ENCODE measurements at places on chromosomes 1 and 21.

DNA sequence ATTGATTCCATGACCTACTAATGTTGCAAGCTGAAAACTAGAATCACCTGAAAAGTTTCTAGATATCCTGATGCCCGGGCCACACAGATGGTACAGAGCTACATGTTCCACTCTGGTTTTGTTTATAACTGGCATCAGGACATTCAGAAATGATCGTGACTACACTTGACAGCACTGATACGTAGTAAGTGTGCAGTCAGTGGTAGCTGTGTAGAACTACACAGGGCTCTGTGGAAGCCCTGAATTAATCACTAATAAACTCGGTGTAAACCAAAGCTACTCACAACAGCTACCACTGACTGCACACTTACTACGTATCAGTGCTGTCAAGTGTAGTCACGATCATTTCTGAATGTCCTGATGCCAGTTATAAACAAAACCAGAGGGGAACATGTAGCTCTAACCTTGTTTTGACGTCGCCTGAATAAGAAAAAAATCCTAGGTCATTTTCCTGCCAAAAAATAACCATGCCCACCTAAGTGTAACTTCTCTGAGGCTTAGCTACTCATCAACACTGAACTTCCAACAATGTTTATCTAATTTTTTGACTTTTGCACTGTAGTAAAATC, 149.7 kb downstream of the TGFBR3 start:
- DNase-seq, result no peak

DNA sequence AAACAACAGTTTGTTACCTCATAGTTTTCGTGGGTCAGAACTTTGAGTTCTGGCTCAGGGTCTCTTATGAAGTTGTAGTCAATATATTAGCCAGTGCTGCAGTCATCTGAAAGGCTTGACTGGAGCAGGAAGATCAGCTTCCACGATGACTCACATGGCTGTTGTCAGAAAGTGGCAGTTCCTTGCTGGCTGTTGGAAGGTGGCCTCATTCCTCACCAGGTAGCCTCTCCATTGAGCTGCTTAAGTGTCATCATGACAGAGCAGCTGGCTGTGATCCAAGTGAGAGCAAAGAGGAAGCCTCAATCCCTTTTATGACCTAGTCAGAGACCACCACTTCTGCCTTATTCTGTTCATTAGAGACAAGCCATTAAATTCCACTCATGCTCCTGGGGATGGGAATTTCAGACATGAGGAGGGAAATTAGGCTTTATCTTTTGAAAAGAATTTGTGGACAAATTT, 5.6 kb downstream of the OSBPL9 start:
- peak; percentile 48 for DNase-seq

DNA sequence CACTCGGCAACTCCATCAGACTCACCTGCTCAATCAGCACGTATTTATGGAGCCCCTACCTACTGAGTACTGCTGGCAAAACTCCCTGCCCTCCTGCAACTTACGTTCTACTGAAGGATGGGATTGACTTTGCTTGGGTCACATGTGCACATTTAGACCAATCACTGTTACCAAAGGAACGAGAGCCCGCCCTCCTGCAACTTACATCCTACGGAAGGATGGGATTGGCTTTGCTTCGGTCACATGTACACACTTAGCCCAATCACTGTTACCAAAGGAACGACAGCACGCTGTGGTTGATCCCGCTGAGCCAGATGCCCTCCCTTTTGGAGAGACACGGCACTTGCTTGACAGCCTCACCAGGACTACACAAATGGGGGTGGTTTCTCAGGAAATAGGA, 46.0 kb downstream of the UBIAD1 start:
- DNase-seq, result no peak

DNA sequence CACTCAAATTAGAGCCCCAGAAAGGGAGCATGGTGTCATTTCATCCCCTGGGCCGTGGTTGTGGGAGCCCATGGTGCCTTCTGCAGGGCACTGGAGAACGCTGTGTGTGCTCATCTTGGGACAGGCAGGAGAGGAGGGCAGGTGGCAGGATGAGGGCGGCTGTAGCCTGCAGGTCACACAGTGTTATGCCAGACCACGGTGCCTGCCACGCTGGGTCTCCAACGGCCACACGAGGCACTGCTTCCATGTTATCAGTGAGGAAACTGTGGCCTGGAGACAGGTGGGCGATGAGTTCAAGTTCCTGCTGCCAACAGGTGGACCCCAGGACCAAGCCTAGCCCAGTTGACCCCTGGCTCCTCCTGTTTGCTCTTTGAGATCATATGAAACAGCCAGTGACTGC, 21.0 kb downstream of the ABCG1 start:
- no peak for DNase-seq

DNA sequence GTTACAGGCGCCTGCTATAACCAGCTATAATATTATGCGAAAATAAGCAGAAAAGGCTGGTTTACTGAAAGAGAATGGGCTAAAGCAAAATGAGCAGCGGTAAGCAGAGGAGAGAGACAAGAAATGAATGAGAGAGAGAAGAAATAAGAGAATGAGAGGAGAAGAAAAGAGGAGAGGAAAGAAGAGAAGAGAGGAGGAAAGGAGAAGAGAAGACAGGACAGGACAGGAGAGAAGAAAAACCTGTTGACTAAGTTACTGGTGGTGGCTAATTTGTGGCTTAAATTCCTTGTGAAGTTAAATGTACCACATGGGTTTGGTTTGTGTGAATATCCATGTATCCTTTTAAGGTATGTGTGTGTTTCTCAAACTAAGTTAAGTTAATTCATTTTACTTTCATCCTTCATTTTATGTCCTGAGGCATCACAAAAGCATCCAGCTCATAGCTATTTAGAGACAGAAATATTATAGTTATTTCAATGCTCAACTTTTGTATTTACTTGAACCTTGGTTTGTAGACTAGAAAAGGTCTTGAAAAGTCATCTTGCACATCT, 3.1 kb upstream of the DDR2 start:
- no peak for DNase-seq

- no peak for DNase-seq
These were observed 17.1 kb downstream of the ACOT11 start for GRCh38 chr1:54565113-54565501.

DNA sequence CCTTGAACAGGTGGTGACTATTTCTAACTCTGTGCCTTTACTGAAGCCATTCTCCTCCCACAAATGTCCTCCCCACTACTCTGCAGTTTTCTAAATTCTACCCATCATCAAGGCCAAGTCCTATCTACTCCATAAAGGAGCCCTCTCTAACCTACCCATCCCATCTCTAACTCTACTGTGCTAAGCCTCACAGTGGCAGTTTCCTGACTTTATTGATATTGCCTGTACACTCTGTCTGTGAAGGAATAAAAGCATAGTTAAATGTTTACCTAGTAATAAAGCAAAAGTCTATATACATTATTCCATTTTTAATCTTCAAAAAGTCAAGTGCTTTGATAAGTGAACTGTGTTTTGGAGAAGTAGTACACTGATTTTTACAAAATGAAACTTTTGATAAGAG, 178.4 kb upstream of the HMCN1 start:
- DNase-seq, result no peak

DNA sequence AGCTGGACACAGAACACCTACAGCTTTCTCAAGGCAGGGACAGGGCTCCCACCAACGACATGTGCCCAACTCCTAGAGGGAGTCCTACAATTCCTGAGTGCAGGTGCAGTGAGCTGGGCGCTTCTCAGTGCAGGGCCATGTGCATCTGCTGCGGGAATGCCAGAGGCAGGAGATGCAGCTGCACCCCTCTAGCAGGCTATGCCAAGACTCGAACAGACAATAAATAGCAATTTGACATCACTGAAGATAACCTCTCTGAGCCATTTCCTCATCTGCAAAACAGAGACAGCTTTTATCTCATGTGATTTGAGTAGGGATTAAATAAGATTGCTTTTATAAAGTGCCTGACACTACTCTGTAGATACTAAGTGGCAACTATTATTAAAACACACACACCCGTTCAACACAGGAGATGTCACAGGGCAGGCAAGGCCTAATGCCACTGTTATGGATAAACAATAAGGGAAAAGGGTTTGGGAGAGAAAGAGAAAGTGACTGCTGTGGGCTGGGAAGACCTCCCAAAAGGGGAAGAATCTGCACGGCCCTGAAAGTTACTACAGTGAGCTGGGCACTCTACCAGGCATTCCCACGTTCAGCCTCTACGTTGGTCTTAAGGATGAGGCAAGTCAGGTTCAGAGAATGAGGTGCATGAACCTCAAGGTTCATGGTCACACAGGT, 5.7 kb downstream of the SLC9A1 start:
- DNase-seq, result no peak

- DNase-seq, result no peak
These were observed 41.4 kb upstream of the GALNT2 start for GRCh38 chr1:230025686-230026085.

DNA sequence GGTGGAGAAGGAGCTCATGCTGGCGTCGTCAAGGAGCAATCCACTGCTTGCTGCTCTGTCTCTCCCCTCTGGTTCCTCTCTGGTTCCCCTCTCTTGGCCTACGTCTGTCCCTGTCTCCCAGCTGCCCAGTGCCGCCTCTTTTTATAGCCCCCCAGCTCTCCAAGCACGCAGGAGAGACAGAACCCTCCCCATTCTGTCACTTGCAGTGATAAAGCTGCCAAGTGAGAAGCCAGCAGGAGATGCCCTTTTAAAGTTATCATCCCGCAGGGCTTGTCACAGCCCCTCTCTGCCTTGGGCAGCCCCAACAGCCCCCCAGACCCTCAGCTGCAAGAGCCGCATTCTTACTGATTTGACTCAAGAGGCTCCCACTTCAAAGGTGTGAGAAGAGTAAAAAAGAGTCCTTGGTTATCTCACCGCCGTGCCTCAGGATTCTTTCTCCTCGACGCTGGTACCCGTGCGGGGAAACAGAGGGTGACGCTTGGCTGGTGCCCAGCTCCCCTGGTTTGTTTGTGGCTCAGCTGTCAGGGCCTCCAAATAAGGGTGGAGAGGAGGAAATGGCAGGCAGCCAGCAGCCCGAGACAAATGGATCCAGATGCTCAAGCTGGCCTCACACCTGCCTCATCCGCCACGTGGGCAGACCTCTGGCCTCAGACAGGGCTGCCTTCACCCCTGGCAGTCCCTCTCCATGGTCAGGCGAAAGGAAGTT, at the start of gene NPPA:
TSS of gene NPPA (minus strand) at position 117 of the 706 bp plus-strand sequence. CDS start at position 18, 99 bp downstream.
- DNase-seq, result peak; percentile 32

- no peak for DNase-seq
These were observed 154.8 kb downstream of the NTPCR start for GRCh38 chr1:233105225-233105624.

DNA sequence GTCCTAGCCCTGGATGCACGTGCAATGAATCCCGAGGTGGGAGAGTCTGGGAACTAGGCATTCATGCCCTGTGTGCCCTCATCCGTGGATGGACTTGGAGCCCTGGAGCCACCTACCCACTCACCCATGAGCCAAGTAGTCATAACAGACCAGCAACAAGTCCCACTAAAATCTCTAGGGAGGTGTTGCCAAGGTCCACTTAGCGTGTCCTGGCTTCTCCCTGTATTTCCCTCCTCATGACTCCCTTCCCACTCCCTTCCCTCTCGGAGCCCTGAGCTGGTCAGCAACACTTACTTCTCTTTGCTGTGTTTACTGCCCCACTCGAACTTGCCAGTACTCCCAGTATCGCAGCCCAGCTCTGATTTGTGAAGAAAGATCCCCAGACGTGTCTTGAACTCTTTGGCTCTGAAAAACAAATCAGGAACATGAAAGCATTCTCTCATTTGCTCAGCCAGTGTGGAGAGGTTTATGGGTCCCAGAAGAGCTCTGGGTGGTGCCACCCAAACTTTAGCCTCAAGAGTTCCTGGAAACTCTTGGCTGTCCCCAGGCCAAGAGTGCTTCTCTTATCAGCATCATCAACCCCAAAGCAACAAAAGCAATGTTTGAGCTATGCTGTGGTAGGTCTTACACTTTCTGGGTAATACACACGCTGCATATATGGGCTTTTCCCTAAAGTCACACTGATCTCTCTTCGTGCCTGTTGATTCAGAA, 1.1 kb downstream of the RGS16 start:
- no peak for DNase-seq

- DNase-seq, result no peak
These were observed 34.0 kb downstream of the CAPN8 start for GRCh38 chr1:223631473-223631872.

- DNase-seq, result no peak
These were observed 105.2 kb upstream of the GADD45A start for GRCh38 chr1:67579623-67580394.

DNA sequence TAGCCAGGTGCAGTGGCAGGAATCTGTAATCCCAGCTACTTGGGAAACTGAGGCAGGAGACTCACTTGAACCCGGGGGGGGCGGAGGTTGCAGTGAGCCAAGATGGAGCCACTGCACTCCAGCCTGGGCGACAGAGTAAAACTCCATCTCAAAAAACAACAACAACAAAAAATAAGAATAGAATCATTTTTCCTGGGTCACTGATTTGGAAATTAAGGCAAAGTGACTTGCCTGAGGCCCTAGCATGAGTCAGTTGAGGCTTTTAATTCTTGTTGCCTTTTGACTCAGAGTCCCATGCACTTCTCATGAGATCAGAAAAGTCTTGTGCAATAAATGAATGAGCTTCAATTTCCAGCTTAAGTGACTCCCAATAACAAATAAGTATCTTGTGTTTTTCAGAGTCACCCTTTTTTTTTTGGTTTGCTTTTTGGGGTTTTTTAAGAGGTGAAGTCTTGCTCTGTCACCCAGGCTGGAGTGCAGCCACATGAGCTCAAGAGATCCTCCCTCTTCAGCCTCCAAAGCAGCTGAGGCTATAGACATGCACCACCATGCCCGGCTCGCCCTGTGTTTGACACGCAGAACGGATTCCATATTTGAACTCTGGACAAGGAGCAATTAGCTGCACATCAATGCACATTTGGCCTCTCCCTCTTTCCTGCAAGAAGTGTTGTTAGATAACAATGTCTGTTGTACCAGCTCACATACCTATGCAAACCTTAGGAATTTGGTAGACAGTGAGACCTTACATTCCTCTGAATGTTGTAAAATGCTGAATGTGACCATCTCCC, 3.4 kb upstream of the PLEKHM2 start:
- no peak for DNase-seq

DNA sequence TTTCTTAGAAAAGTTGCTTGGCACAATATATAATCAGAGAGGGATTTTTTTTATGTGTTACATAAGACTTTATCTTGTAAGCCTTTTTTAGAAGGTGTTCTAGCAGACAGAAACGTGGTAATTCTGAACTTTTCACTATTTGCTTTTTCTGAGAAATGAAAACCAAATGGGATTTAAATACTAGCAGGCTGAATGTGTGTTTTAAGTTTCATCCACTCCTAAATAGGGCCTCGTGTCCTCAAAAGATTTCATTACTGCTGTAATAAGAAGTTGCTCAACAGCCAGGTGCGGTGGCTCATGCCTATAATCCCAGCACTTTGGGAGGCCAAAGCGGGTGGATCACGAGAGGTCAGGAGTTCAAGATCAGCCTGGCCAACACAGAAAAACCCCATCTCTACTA, 44.7 kb upstream of the FMO2 start:
- no peak for DNase-seq

- no peak for DNase-seq
These were observed 5.8 kb upstream of the LCE6A start for GRCh38 chr1:152836870-152837269.

GRCh38 chr1:234938135-234938534, 190.5 kb downstream of the TOMM20 start:
- DNase-seq, result no peak

DNA sequence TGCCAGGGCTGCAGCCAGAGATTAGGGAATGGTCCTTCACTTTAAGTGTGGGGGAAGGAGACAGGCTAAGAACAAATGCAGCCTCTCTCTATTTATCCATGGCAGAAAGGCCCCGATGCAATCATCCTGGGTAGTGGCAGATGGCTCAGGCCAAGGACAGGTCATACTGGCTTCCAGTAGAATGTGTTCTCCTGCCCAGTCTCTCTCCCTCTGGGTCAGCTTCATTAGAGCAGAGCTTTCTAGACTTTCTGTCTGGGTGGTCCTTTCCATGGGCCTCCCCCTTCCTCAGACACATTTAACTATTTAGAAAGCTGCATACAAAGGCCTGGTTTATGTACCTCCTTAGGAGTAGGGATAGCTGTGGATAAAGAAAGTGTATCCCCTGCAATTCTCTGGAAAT, 4.8 kb upstream of the PTCH2 start:
- no peak for DNase-seq

All from body of pancreas (tissue), 4 donors.